ENCODE measurements at places on chromosomes 6 and 20. TPM values are rescaled to one million over a fixed set of nuclear protein-coding genes. Genes with fewer than 3 reads are reported as not detected.

GRCh38 chr6:50143011-50143719, 93.4 kb upstream of the DEFB112 start:
- H3K36me3 ChIP-seq: no peaks in the 10 kb centered on the region
- DNase-seq: no peak
- no peaks in the 10 kb centered on the region for H3K27me3 ChIP-seq

DNA sequence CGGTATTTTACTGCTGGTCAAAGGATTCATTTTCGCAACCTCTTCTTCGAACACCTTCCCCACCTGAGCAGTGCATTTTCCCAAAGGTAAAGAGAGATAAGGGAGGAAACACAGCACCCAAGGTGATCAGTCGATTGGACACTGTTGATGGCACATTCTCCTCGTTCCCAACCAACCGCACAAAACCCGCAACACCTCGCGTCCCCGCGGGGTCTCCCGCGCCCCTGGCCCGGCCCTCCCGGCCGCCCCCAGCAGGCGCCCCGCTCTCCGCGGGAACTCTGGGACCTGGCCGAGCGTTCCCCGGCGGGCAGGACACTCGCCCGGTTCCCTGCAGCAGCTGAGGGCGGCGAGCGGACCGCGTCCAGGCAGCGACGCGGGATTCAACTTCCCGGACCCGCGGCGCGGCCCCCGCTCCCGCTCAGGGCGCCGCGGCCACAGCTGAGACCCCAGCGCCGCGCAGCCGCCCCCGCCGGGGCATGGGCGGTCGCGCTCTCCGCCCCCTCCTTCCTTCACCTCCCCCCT, 506 bp downstream of the RGS17 start:
- peak overlapping the region; percentile 51 for H3K4me3 ChIP-seq
- no peaks in the 10 kb centered on the region for H3K36me3 ChIP-seq
- H3K27ac ChIP-seq: no peak overlapping the region
- H3K4me1 ChIP-seq: peaks cover 16% of the 10 kb centered on the region

GRCh38 chr6:89007209-89008000, 44.0 kb upstream of the RNGTT start:
- H3K4me1 ChIP-seq: no peaks in the 10 kb centered on the region
- no peak overlapping the region for H3K27ac ChIP-seq
- no peak overlapping the region for H3K4me3 ChIP-seq
- DNase-seq: no peak
- H3K36me3 ChIP-seq: no peaks in the 10 kb centered on the region

DNA sequence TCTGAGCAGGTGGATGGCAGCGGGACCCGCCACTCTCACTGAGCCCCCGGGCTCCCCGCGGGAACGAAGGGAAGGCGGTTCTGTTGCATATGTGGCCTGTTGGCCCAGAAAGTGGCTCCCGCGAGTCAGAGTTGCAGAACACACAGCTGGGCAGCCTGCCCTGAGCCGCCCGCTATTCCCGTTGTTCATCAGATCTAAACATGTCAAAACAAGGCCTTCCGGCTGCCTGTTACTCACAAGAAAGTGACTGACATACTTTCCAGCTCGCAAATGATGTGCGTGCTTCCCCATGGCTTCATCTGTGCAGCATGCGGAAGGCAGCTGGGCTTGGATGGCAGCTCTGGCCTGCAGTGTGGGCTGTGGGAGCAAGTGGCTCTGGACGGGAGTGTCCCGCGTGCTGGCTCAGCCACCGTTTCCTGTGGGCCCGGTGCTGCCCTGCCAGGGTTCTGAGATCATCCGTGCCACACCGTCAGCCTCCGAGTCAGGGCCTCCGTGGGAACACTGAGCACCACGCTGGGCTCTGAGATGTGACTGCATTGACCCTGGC, 227.3 kb downstream of the ERMARD start:
- H3K27me3 ChIP-seq: peaks cover 84% of the 10 kb centered on the region
- H3K4me1 ChIP-seq: peaks cover 12% of the 10 kb centered on the region
- no peaks in the 10 kb centered on the region for H3K36me3 ChIP-seq
- peak overlapping the region; percentile 31 for H3K27ac ChIP-seq
- H3K4me3 ChIP-seq: no peak overlapping the region
- DNase-seq: peak; percentile 40

SLC52A3 gene
- 1.6 TPM for total RNA-seq

ZNF334 gene
- 6.2 TPM for total RNA-seq

Measured in left lung (tissue), 14 donors.